ENCODE measurements at places on chromosomes 12 and 14.

DNA sequence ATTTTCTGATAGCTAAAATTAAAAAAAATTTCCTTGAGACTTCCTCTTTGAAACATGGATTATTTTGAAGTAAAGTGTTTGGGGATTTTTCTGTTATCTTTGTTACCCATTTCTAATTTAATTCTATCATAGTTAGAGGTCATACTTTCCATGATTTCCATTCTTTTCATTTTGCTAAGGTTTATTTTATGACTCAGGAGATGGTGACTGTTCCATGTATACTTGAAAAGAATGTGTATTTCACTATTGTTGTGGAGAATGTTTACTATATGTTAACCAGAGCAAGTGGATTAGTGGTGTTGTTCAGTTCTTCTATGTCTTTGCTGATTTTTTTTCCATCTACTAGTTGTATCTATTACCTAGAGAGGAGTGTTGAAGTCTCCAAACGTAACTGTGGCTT is 250.5 kb upstream of the PELI2 start:
- no peak for DNase-seq

DNA sequence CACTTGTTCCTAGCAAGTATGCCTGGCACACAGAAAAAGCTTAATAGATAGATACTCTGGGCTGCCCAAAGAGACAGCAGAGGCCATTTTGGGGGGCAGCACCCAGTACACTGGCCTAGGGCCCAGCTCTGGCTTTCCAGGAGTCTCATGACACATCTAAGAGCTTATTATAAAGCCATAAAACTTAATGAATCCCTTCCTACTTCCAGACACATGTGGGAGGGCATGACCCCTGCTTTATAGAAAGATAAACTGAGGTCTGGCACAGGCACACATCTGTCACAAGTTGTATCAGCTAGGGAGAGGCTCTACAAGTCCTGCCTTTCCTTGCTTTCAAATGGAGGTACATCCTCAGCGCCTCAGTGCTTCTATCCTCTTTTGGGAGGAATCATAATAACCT is 27.1 kb downstream of the FMNL3 start:
- no peak for DNase-seq

DNA sequence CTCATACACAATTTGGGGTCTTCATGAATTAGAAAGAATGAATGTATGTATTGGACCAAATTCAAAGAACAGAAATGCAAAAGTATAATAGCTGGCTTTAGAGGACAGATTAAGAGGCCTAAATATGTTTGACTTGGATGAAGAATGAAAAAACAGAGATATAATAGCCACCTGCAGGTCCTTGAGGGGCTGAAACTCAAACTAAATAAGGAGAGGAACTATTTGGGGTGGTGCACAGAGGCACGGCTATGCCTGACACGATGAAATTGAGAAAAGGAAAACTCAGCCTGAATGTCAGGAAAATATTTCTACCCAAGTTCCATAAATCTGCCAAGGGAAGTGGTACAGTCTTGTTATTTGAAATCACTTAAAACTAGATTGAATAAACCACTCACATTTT is 222.9 kb upstream of the DDHD1 start:
- DNase-seq, result no peak

- no peak for DNase-seq
Observed at GRCh38 chr14:23600322-23600707, 21.7 kb upstream of the JPH4 start.

DNA sequence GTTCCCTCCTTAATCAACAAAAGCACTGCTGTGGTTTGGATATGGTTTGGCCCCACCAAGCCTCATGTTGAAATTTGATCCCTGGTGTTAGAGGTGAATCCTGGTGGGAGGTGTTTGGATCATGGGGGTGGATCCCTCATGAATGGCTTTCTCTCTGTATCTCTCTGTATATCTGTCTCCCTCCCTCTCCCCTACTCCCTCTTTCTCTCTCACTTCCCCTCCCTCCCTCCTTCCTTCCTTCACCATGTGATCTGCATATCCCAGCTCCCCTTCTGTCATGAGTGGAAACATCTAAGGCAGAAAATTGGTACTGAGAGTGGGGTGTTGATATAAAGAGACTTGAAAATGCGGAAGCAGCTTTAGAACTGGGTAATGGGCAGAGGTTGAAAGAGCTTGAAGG is 5.2 kb downstream of the GSKIP start:
- DNase-seq, result no peak

- DNase-seq, result no peak
Observed at GRCh38 chr12:11967376-11968047, 103.2 kb upstream of the BCL2L14 start.

- DNase-seq, result no peak
Observed at GRCh38 chr14:73796893-73797542, 54.6 kb upstream of the PTGR2 start.

GRCh38 chr12:2892246-2892645 is 1.6 kb downstream of the TULP3 start:
- DNase-seq, result no peak

DNA sequence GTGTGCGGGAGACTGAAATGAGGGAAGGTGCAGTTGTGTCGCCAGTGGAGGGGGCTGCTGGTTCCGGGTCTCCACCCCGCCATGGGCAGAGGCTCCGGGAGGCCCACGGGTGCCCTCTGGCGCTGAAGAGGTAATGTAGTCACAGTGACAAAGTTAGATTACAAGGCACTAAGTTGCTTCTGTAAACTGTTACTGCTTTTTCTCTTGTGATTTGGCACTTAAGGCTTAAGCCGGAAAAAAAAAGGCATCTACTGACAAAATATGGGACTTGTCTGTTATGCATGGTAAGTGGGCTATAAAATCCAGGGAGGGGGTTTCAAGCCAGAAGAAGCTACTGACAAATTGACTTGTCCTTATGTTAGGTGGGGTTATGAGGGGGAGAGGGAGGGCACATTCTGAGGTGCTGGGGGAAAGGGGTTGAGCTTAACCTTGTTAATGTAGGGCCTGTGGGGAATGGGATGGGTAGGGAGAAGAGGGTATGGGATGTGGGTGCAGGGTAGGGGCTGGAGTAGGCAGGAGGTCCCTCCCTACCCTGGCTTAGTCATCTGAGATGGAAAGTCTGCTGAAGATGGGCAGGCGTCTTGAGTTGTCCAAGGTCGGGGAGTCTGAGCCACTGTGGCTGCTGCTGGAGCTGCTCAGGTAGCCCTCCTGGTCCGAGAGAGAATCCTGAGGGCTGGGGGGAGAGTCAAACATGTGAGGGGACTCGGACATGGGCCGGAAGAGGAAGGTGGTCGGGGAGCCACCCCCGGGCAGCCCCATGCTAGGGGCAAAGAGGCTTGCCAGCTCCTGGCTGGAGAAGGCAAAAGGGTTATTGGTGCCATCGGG is 3.7 kb downstream of the ZFP36L1 start:
- DNase-seq, result peak; percentile 22

DNA sequence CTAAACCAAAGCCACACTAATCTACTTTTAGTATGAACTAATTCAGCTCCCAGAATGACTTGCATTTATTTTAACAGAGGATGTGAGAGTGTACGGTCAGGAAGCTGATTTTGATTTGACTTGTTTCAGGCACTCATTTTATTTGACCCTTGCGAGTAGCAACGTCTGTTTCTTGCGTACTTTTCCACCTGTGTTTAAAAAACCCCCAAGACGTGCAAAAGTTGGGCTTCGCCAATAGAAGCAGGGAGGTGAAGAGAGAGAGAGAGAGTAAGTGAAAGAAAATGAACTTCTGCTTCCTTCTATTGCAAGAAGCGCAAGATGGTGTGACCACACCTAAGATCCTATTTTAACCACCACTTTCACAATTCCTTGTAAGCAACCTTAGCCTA is 6.7 kb upstream of the SLC15A4 start:
- peak; percentile 50 for DNase-seq

- no peak for DNase-seq
Observed at GRCh38 chr14:70127186-70127585, 61.6 kb downstream of the SLC8A3 start.

- no peak for DNase-seq
Observed at GRCh38 chr14:52463375-52463774, 88.9 kb downstream of the TXNDC16 start.

DNA sequence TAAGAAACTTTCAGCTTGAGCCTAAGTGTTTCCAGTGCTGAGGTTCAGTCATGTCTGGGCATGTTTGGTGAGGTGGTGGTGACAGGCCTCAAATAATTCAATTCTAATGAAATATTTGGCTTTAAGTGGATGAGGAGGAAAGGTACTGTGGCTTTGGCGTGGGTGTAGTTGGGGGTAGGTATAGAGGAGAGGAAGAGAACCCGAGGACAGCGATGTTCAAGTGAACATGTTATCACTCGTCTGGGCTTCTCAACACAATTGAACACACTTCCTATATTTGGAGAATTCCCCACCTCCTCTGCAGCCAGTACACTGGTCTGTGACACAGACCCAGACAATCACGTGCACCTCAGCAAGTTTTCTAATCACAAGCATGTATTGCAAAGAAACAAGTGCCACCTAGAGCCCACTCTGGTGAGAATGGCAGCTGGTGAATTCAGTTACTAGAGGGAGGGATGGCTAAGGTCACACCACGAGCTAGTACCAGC is 53.0 kb downstream of the IFNG-AS1 start:
- no peak for DNase-seq

- DNase-seq, result peak; percentile 10
Observed at GRCh38 chr12:57046947-57047890, 2.7 kb downstream of the MYO1A start.

GRCh38 chr12:68349921-68350606 is 17.9 kb upstream of the MDM1 start:
- DNase-seq, result no peak

- no peak for DNase-seq
Observed at GRCh38 chr14:90781876-90782275, 34.4 kb downstream of the TTC7B start.

DNA sequence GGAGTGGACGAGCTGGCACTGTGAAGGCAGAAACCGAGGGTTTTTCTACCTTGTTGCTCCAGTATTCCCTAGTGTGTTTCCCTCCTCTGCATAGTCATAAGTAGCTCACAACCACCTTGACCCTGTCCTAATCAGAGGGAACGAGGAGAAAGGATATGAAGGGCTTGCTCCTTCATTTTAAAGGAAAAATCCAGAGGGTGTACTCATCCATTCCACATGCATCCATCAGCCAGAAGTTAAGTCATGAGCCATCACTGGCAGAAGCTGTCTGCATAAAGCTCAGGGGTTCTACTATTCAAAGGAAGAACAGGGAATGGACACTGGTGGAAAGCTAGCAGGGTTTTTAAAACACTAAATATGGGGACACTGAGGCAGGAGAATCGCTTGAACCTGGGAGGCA is 84.3 kb upstream of the FOXN3 start:
- DNase-seq, result no peak

- no peak for DNase-seq
Observed at GRCh38 chr12:80219345-80219744, 120.0 kb downstream of the OTOGL start.

DNA sequence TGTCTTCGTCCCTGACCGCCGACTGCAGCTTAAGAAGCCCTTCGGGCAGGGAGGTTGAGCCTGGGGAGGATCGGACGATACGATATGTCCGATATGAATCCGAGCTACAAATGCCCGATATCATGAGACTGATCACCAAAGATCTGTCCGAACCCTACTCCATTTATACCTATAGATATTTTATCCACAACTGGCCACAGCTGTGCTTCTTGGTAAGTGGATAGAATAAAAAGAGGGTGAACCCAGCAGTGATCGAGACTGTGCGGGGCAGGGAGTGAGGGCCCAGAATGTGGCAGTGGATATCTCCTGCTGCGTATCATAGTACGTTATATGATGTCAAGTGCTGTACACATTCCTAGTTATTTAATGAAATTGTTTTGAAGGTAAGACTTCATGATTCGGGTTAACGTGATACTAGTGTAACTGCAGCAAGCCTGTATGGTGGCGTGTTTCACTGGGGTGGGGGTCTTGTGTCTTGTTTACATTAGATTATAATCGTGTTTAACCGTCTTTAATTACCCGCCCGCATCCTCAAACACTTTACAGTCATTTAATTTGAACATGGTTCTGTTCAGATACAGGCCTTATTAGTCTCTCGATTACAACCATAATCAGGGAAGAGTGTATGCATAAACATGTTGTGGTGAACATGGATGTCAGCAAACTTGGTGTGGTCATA is 1.3 kb downstream of the NAA30 start:
- DNase-seq, result no peak

DNA sequence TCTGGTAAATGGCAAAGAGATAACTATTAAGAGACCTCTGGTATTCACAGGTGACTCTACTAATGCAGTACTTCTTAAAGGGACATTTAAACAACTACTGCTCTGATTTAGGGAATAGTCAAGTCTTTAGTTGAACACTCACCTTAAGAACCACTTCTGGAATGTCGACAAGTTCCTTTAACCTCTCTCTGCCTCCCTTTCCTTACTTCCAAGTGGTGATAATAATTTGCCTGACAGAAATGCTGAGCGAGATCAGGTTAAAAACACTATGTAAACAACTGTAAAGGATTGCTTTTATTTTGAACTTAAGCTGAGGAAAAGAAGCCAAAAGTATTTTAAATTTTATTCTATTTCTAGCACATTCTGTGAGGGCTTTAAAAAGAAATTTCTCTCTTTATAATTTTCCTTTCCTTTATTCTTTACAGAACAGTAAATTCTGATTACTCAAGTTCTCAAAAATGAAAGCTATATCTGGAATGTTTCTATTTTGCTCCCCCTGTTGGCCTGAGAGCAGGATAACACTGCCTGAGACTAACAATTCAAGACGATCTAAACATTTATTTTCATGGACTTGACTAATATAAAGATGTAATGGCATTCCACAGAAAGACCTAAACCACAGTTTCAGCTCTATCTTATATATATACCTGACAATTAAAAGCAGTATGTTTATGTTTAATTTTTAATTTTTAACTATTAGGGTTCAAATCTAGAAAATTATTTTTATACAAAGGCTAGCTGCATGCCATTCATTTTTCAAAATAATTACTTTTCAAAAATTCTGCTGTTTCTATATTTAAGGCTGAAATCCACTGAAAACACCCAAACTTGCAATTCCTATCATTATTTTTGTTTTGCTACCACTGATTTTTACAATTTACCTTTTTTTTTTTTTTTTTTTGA is 29.2 kb downstream of the ZCCHC8 start:
- DNase-seq, result peak; percentile 31

GRCh38 chr12:57380300-57380699 is 50.5 kb downstream of the R3HDM2 start:
- DNase-seq, result no peak

DNA sequence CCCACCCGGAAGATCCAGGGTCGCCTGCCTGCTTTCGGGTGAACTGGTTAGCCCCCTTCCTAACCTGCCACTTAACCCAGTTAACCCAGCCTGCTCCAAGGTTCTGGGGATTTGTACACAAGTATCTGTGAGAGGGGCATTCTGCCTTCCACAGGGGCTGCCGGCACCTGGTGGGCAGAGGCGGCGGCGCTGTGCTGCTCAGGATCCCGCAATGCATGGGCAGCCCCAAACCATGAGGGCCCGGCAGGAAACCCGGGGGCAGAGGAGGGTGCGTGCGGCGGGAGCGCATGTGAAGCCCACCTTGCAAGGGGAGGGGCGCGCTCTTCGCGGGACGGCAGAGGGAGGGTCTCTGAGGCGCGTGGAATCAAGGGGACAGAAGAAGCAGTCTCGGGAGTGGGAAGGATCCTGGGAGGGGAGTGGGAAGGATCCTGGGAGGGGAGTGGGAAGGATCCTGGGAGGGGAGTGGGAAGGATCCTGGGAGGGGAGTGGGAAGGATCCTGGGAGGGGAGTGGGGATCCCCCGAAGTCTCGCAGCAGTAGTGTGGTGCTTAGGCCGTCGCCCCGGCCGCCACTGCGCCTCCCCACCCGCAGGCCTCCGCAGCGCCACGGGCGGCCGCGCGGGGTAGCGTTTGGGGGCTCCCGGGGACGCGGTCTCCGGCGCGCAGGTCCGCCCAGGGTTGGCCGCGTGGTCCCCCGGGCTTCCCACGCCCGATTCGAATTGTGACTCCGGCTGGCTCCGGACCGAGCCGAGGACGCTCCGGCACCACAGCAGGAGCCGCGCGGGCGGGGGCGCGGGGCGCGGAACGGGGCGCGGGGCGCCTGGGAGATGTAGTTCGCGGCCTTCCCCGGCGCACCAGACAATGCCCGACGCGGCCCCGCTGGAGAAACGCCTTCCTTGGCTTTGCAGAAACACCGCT is 4.9 kb upstream of the MTA1 start:
- no peak for DNase-seq
